ENCODE measurements at places on chromosomes 1 and 21.

- no peak for DNase-seq
Observed at GRCh38 chr1:27003745-27004470, 8.7 kb downstream of the TENT5B start.

GRCh38 chr21:32456497-32456918, 44.0 kb downstream of the EVA1C start:
- DNase-seq = peak; percentile 70

- no peak for DNase-seq
Observed at GRCh38 chr1:59999006-59999405, 72.4 kb upstream of the CYP2J2 start.

GRCh38 chr21:26019236-26019635, 151.3 kb downstream of the APP start:
- no peak for DNase-seq

GRCh38 chr1:94921977-94922376, 4.9 kb downstream of the CNN3 start:
- no peak for DNase-seq

- no peak for DNase-seq
Observed at GRCh38 chr1:7346600-7347570, 424.2 kb upstream of the VAMP3 start.

GRCh38 chr21:39117440-39117970, 65.7 kb downstream of the PSMG1 start:
- no peak for DNase-seq

GRCh38 chr21:18498431-18498830, 94.8 kb upstream of the TMPRSS15 start:
- DNase-seq = no peak

- no peak for DNase-seq
Observed at GRCh38 chr1:207031016-207031415, 1.5 kb downstream of the C1orf116 start.

DNA sequence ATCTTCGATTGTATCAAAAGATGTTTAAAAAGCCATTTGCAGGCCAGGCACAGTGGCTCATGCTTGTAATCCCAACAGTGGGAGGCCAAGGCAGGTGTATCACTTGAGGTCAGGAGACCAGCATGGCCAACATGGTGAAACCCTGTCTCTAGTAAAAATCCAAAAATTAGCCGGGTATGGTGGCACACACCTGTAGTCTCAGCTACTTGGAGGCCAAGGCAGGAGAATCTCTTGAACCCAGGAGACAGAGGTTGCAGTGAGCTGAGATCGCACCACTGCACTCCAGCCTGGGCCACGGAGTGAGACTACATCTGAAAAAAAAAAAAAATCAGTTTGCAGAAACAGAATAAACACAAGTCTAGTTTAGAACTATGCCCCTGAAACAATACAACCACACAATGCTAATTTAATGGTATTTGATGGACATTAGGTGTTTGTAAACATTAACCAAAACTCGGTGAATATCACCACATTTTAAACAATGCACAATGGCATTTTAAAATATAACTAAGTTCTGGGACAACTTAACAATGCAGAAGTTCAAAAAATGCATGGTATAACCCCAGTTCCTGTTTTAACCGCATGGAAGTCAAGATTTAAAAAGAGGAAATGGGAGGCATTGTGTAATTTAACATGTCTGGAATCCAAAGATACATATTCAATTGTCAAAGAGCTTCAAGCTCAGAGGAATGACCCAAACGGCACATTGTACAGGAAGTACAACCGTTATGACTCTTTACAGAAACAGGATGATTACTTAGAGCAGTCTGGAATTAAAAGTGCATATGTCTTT, 7.1 kb upstream of the PTTG1IP start:
- no peak for DNase-seq

GRCh38 chr1:62070384-62071011, 124.2 kb upstream of the L1TD1 start:
- DNase-seq = peak; percentile 27

DNA sequence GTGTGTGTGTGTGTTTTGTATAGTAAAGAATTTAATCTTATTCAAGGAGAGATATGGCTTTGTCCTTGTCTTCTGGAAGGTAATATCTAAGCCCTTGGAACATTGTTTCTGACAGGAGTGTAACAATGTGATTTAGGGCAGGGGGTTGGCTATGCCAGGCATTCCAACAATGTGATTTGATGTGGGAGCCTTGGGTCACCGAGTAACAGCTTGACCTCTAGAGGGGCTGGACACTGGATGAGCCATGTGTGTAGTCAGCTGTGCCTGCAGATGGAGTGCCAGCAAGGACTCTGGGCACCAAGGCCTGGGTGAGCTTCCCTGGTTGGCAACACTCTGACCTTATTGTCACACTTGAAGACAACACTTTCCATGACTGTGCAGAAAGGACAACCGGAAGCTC, 336.1 kb upstream of the ZP4 start:
- no peak for DNase-seq

DNA sequence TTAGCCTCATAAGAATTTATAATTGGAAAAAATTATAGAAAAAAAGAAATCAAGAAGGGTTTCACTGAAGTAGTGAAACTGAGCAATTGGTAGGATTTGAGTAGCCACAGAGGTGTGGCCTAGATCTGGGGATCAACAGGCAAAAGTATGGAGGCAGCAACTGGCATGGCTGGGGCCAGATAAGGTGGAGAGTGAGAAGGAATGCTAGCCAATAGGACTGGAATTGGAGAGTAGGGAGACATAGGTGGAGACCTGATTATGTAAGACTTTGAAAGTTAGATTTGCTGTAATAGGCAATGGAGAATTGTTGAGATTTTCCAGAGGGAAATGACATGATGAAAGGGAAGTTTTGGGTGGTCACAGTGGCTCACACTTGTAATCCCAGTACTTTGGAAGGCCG, 24.6 kb upstream of the CGN start:
- no peak for DNase-seq

GRCh38 chr1:29166291-29166878, 15.3 kb downstream of the SRSF4 start:
- no peak for DNase-seq

GRCh38 chr1:233627376-233627775, 13.5 kb downstream of the KCNK1 start:
- DNase-seq = no peak

- no peak for DNase-seq
Observed at GRCh38 chr1:81605023-81605422, 195.7 kb upstream of the ADGRL2 start.

GRCh38 chr1:5165762-5166161, 511.4 kb downstream of the AJAP1 start:
- no peak for DNase-seq

GRCh38 chr1:167518331-167518700, at the start of gene CD247:
Gene CD247, minus strand, starts transcription at chr1:167518529. Its CDS starts 64 bp downstream, at chr1:167518465.
- DNase-seq = no peak

- peak; percentile 20 for DNase-seq
Observed at GRCh38 chr1:82086739-82087138, 286.0 kb downstream of the ADGRL2 start.
